ENCODE measurements at places on chromosomes 7 and 10.

DNA sequence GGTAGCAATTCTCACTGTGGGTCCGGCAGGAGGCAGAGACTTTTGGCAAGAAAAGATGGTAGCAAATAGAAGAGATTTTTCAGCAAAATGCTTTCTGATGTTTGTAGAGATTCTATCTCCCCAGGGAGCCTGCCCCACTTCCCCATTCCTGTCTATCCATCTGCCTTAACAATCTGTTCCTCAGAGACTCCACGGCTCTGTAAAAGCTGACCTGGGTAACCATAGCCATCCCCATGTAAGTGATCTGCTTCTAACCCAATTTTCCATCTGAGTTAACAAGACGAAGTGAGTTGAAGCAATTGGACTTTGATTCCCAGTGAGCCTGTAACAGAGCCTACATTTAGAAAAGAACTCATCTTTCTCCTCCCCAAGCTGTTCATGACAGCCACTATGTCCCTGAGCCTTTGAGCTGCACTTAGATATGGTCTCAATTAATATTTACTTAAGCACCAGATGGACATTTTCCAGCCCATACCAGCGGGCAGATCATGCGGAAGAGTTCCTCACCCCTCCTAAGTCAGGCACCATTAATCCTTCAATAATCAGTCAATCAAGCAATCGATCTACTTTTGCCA lies 896.1 kb downstream of the CCSER2 start:
- peak; percentile 70 for DNase-seq

DNA sequence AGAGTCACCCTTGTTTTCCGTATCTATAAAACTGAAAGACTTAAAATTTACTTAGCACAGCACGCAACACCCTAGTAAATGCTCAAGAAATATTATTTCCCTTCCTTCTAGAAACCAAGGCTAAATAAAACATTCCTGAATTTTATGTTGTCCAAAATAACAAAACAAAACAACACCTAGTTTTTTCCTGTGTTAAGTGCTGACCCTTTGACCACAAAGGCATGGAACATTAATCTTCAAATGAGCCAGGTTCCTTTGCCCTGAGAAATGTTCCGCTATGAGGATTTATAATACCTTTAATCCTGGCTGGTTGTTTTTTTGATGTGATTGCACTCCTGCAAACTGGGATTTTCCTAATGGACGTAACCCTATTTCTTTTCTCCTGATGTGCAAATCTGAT lies 29.0 kb upstream of the DGKI start:
- DNase-seq: no peak

- no peak for DNase-seq
Observed at GRCh38 chr7:100888988-100889750, at the start of gene UFSP1. Gene UFSP1, minus strand, starts transcription at chr7:100889715. Its CDS starts 444 bp downstream, at chr7:100889271.

- peak; percentile 53 for DNase-seq
Observed at GRCh38 chr10:80453842-80454512, at the start of gene TSPAN14. Gene TSPAN14, plus strand, starts transcription at chr10:80454310. Its CDS starts 34,924 bp downstream, at chr10:80489234.

GRCh38 chr7:100189061-100189460 lies 11.3 kb downstream of the STAG3 start:
- DNase-seq: no peak

DNA sequence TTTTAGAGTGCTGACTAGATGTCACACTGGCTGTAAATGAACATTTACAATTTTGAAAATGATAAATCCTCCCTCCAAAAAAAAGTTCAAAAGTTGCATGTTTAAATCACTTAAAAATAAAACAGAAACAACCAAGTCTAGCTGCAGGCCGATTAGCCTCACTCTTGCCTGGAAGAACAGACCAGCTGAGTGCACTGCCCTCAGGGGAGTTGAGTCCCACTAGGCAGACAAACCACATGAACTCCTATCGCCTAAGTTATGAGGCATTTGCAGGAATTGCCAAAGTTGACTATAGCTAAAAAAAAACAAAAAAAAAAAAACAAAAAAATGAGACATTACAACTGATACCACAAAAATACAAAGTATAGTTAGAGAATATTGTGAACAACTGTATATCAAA lies 510.0 kb downstream of the ANKRD7 start:
- DNase-seq: no peak

- no peak for DNase-seq
Observed at GRCh38 chr7:77684030-77684429, 12.2 kb upstream of the RSBN1L start.

DNA sequence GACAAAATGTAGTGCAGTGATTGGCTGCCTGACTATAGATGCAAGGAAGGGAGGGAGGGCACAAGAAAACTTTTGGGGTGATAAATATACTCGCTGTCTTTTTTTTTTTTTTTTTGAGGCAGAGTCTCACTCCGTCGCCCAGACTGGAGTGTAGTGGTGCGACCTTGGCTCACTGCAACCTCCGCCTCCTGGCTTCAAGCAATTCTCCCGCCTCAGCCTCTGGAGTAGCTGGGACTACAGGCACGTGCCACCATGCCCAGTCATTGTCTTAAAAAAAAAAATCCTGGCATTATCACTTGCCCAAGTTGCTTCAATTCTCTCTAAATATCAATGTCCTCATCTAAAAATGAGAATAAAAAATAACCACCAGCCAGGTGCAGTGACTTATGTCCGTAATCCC lies 7.6 kb upstream of the FZD9 start:
- no peak for DNase-seq

GRCh38 chr7:925601-926000 lies 28.9 kb downstream of the ADAP1 start:
- DNase-seq: no peak

DNA sequence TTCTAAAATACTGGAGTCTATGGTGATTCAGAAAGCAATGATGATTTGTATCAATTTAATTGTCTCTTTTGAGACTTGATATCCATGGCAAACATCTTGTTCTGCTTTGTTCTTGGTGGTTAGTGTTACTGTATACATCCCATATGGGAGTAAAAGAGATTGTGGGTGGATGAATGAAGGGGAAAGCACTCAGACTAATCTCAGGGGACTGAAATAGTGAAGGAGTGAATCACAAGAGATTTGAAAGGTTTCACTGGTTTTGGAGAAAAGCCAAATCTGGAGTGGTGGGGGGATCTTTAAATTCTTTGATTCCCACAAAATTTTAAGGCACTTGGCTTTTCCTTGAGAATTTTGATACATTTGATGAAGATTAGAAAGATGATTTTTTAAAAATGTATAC lies 369.4 kb downstream of the INHBA start:
- peak; percentile 6 for DNase-seq

DNA sequence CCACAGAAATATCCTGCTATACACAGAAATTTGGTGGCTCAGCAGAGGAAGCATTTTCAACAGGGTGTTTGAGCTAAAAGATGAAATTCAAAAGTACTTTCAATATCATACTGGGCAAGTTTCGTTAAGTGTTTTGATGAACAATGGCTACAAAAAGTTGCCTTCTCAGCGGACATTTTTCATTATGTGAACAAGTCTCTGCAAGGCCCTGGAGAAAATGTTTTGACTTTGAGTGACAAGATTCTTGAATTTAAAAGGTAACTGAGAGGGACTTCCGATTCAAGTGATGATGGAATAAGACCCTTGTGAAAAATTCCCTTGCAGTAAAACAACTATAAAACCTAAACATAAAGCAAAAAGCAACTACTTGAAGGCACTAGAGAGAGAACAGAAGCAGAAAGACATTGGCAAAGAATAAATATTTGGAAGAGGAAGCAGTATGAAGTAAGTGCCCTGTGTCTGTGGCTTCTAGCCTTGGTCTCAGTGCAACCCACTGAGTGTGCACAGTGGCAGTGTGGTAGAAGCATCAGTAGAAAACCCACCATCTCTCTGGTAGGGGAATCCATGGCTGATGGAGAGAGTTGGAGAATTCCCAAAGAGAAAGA lies 62.5 kb upstream of the NAMPT start:
- no peak for DNase-seq

- DNase-seq: no peak
Observed at GRCh38 chr10:86899670-86900276, 57.6 kb downstream of the MMRN2 start.

DNA sequence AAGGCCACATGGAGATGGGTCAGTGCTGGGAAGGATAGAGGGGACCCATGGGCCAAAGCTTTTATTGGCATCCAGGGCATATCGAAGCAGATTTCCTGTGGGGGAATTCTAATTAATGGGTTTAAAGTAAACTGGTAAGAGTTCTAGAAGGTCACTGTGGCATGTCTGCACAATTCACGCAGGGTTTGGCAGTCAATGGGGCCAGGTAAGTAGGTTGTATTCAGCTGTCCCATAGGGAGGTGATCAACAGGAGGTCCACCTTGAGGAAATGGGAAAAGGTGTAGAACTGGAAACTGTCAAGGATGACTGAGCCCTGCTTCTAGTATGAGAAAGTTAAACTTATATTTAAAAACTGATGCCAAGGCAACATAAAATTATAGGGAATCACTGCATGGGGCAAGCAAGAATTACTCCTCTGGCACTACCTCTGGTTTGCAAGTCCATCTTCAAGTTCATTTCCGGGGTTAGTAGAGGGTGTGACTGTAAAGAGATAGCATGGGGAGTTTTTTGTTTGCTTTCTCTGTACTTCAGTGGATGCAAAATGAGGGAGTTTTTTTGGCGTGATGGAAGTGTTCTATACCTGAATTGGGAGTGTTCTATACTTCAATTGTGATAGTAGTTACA lies 22.5 kb downstream of the TBC1D12 start:
- no peak for DNase-seq

DNA sequence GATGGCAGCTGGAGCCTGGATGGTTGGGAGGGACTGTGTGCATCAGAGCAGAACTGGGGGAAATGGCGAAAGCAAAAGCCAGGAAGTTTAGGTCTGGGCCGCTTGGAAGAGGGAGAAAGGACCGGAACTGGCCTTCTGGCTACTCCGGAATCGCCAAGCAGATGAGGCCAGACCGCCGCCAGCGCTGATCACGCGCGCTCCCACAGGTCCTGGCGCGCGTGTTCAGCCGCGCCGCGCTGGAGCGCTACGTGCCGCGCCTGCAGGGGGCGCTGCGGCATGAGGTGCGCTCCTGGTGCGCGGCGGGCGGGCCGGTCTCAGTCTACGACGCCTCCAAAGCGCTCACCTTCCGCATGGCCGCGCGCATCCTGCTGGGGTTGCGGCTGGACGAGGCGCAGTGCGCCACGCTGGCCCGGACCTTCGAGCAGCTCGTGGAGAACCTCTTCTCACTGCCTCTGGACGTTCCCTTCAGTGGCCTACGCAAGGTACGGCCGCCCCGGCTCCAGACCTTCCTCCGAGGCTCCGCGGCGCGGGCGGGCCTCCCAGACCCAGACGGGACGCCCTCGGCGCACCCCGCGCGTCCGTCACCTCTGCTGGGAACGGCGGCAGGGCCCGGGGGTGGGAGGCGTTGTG lies 2.0 kb downstream of the CYP26C1 start:
- DNase-seq: no peak

DNA sequence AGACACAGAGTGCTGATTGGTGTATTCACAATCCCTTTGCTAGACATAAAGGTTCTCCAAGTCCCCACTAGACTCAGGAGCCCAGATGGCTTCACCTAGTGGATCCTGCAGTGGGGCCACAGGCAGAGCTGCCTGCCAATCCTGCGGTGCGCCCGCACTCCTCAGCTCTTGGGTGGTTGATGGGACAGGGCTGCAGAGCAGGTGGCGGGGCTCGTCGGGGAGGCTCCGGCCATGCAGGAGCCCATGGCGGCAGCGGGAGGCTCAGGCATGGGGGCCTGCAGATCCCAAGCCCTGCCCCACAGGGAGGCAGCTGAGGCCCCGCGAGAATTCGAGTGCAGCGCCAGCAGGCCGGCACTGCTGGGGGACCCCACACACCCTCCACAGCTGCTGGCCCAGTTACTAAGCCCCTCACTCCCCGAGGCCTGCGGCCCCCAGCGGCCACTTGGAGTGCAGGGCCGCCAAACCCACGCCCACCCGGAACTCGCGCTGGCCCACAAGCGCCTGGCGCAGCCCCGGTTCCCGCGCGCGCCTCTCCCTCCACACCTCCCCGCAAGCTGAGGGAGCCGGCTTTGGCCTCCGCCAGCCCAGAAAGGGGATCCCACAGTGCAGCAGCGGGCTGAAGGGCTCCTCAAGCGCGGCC lies 7.7 kb upstream of the BET1 start:
- no peak for DNase-seq

GRCh38 chr10:96863922-96864543 lies 31.9 kb downstream of the LCOR start:
- no peak for DNase-seq

GRCh38 chr10:70683601-70683934 lies 11.3 kb downstream of the ADAMTS14 start:
- no peak for DNase-seq

- no peak for DNase-seq
Observed at GRCh38 chr7:103010211-103010610, 64.4 kb downstream of the FBXL13 start.

DNA sequence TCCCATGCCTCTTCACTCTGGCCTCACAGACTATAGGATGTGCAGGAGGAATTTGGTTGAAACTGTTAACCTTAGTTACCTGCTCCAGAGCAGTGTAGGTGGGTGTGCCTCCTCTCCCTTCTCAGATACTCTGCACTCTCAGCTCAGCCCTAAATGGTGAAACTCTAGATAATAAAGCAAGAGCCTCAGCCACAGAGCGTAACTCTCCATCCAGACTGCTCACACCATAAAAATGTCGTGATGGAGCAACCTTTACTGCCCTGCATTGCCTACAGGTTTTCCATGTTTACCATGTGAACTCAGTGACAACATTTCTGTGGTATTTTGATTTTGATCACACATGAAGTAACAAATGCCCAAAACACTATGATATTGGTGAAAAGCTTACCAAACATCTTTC lies 227.7 kb downstream of the CREB5 start:
- DNase-seq: no peak

GRCh38 chr10:133528845-133529575 lies 1.8 kb downstream of the CYP2E1 start:
- no peak for DNase-seq

DNA sequence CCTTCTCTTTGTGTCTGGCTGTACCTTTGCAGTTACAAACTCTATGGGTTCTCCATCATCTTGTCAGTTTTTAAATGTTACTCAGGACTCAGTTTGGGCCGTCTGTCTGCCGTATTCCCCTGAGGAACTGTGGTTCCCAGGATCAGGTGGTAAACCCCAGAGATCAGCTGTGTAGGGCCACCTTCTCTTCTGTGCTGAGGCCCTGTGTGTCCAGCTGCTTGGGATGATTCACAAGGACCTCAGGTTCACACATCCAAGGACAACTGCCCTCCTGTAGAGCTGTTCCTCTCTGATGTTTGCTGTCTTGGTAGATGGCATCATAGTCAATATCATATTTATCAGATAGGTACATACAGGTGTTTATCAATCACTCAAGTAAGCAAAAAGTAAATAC lies 24.5 kb downstream of the CUL1 start:
- DNase-seq: no peak

- DNase-seq: no peak
Observed at GRCh38 chr7:10299384-10299783, 674.3 kb upstream of the PHF14 start.

GRCh38 chr7:46452561-46453135 lies 531.6 kb upstream of the IGFBP3 start:
- DNase-seq: no peak

DNA sequence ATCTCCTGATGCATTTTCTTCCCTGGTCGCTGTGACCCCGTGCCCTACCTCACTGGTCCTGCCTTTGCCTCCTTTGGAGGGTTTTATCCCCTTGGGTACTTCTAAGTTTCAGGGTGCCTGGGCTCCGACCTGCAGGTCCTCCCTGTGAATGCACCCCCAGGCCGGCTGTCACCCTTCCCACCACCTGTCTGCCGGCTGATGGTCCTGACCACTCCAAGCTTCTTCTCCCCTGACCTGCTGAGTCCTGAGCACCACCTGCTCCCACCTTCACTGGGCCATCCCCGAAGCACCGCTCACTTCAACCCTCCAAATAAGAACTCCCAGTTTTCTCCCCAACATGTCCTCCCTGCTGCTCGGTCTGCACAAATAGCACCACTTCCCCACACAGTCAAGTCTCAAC lies 33.4 kb downstream of the TNS3 start:
- DNase-seq: no peak

GRCh38 chr7:111708072-111708471 lies 145.8 kb upstream of the IMMP2L start:
- no peak for DNase-seq

All from NCI-H524 (cell line).